ENCODE measurements at places on chromosomes 5 and 9.

- no peak overlapping the region for H3K27ac ChIP-seq
- no peaks in the 10 kb centered on the region for H3K4me1 ChIP-seq
- H3K36me3 ChIP-seq = no peaks in the 10 kb centered on the region
- H3K4me3 ChIP-seq = no peak overlapping the region
Observed at GRCh38 chr5:3596261-3596825, 711 bp downstream of the IRX1 start.

- no peak for DNase-seq
- H3K36me3 ChIP-seq = no peaks in the 10 kb centered on the region
- no peaks in the 10 kb centered on the region for H3K27me3 ChIP-seq
- H3K4me1 ChIP-seq = no peaks in the 10 kb centered on the region
- H3K27ac ChIP-seq = no peak overlapping the region
- H3K4me3 ChIP-seq = no peak overlapping the region
Observed at GRCh38 chr9:16179566-16179965, 626.7 kb downstream of the CCDC171 start.

DNA sequence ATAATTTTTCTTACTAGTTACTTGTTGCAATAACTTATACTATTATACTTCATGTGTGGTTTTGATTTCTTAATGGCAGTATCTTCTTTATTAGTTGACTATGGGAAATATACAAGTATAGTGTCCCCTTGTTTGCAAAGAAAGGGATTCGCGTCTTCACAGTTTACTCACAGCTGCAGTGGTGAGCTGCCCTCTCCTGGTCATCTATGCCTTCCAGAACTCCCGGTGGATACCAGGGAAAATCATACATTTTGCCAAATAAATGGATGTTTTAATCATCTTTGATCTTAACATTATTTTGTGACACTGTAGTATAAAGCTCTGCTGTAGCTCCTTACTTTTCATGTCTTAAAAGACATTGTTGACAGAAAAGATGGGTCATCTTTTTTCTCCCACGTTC, 142.0 kb downstream of the ZCCHC7 start:
- DNase-seq = no peak
- H3K27me3 ChIP-seq = no peaks in the 10 kb centered on the region
- no peak overlapping the region for H3K4me3 ChIP-seq
- H3K27ac ChIP-seq = no peak overlapping the region
- H3K4me1 ChIP-seq = no peaks in the 10 kb centered on the region

- H3K27ac ChIP-seq = no peak overlapping the region
- no peak for DNase-seq
- H3K4me1 ChIP-seq = peaks cover 6% of the 10 kb centered on the region
- no peak overlapping the region for H3K4me3 ChIP-seq
Observed at GRCh38 chr5:82111191-82111590, 139.4 kb downstream of the ATG10 start.

- H3K4me1 ChIP-seq = no peaks in the 10 kb centered on the region
- DNase-seq = no peak
- no peak overlapping the region for H3K4me3 ChIP-seq
- H3K27ac ChIP-seq = no peak overlapping the region
- H3K27me3 ChIP-seq = no peaks in the 10 kb centered on the region
- H3K36me3 ChIP-seq = no peaks in the 10 kb centered on the region
Observed at GRCh38 chr5:89546657-89547056, 663.7 kb upstream of the MEF2C start.

DNA sequence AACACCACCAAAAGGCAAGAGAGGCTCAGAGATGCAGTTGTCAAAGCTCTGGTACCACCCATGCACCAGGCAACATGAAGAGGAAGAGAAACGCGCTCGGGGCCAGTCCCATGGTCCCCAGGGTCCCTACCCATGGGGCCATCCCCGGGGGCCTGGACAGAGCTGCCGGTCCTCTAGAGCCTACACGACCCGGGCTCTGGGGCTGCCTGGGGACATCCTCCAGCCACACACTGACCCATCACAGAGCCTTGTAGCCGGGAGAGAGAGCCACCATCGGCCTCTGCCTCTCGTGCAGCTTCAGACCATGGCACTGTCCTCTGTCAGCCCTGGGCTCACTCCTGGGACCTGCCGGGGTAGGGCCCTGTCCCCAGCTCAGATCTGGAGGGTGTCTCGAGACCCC, 23.7 kb downstream of the VAV2 start:
- DNase-seq = peak; percentile 52
- H3K4me3 ChIP-seq = no peak overlapping the region
- no peak overlapping the region for H3K27ac ChIP-seq
- no peaks in the 10 kb centered on the region for H3K27me3 ChIP-seq

GRCh38 chr5:14591548-14591947, 10.0 kb downstream of the OTULINL start:
- H3K27ac ChIP-seq = no peak overlapping the region
- no peaks in the 10 kb centered on the region for H3K27me3 ChIP-seq
- peaks cover 9% of the 10 kb centered on the region for H3K4me1 ChIP-seq

DNA sequence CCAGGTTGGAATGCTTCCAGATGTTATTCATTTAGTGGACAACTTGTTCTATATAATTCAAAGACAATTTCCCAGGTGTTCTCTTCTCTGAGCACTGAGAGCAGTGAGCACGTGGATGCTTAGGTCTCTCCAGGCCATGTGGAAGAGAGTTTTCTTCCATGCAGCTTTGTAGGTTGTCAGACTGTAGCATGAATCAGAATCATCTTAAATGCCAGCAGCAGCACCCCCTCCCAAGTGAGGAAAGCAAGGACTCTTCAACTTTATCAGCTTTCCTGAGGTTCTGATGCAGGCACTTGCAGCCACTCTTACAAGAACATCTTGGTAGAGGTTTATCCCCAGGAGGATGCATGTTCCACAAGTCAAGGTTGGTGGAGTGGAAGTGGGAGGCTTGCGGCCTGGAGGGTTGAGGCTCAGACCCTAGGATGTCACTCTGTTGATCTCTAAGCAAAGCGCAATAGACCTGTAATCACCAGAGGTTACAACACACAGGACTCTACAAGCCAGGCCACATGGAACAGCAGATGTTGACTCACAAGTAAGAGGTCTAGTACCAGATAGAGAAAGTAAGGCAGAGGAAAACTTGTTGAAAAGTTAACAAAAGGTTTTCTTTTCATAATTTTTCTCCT, 47.7 kb downstream of the UGCG start:
- peaks cover 4% of the 10 kb centered on the region for H3K4me1 ChIP-seq
- H3K36me3 ChIP-seq = no peaks in the 10 kb centered on the region
- H3K27ac ChIP-seq = no peak overlapping the region
- no peak for DNase-seq
- H3K4me3 ChIP-seq = no peak overlapping the region

DNA sequence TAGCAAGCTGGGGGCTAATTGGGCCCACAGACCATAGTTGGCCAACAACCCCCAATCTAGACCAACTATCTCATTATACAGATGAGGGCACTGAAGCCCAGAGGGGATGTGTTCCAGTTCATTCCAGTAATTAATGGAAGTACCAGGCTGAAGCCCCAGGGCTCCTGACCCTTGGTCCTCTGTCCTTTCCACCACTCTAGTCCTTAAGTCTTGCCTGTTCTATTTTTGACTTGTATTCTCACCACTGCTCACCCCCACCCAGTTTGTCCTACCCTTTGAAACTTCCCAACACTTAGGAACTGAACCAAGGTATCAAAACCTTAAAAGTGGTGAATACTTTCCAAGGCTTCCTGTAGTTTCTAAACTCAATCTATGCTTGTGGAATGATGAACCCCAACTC, 407.4 kb downstream of the ENC1 start:
- no peak overlapping the region for H3K4me3 ChIP-seq
- no peaks in the 10 kb centered on the region for H3K36me3 ChIP-seq
- no peak overlapping the region for H3K27ac ChIP-seq
- H3K4me1 ChIP-seq = no peaks in the 10 kb centered on the region
- DNase-seq = no peak

DNA sequence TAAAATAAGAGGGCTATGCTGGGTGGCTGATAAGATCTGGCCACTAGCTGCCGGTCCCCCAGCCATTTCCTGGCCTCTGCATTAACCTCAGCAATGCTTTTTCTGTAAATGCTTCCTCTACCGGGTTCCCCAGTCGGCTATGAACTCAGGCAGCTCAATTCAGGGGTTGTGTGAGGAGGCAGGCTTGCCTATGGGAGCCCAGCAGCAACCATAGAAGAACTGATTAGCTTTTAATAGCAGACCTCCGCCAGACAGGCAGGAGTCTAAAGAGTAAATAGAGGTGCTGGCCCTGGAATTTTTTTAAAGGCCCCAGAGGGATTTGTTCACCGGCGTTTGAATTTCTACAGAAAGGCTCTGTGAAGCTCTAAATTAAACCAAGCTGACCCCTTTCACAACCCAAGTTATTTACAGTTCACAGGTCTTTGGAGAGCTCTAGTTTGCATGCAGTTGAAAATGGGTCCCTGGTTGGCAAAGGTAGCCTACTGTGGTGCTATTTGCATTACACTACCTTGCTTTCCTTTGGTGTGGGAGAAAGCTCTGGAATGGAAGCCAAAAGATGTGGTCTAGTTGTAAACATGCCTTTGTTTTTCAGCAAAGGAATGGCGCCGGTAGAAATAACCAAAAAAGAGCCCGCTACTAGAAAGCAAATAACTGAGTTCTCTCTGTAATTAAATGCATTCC, 289.7 kb upstream of the SEMA6A start:
- DNase-seq = no peak
- no peak overlapping the region for H3K4me3 ChIP-seq
- H3K27ac ChIP-seq = no peak overlapping the region
- H3K27me3 ChIP-seq = no peaks in the 10 kb centered on the region
- H3K36me3 ChIP-seq = no peaks in the 10 kb centered on the region
- H3K4me1 ChIP-seq = no peaks in the 10 kb centered on the region

DNA sequence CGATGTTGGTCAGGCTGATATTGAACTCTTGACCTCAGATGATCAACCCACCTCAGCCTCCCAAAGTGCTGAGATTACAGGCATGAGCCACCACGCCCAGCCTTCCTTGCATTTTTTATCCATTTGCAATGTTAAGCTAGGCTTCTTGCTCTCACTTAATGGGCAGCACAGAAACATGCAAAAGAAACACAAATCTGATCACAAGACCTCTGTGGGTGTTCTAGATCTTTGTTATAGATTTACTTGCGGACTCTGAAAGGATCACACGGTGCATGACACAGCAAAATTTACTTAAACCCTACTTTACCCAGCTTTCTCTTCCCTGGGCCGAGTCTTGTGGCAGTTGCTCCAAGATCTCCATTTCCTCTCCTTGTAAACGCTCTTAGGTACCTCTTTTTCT, 71.3 kb downstream of the PSAT1 start:
- no peak for DNase-seq
- no peak overlapping the region for H3K27ac ChIP-seq
- no peaks in the 10 kb centered on the region for H3K4me1 ChIP-seq
- H3K36me3 ChIP-seq = no peaks in the 10 kb centered on the region
